ENCODE measurements at places on chromosomes 5 and 9. TPM values are rescaled to one million over a fixed set of nuclear protein-coding genes. Genes with fewer than 3 reads are reported as not detected.

Gene PCDHA13
- total RNA-seq, result 0.04 TPM

Gene BAG1
- 148 TPM for total RNA-seq

Gene IFNA21
- not detected for total RNA-seq

Gene IL13
- not detected for total RNA-seq

Gene FOXD4L3
- total RNA-seq, result not detected

Measured in A549 treated with DMSO at 1 μM for 4 hours (cell line).